ENCODE measurements at places on chromosomes 3 and 15.

GRCh38 chr15:96218623-96219455 lies 111.7 kb upstream of the NR2F2 start:
- no peak for DNase-seq

GRCh38 chr15:49686599-49686998 lies 65.8 kb downstream of the DTWD1 start:
- peak; percentile 37 for DNase-seq

- no peak for DNase-seq
Observed at GRCh38 chr3:110542552-110543150, 529.0 kb upstream of the NECTIN3 start.

DNA sequence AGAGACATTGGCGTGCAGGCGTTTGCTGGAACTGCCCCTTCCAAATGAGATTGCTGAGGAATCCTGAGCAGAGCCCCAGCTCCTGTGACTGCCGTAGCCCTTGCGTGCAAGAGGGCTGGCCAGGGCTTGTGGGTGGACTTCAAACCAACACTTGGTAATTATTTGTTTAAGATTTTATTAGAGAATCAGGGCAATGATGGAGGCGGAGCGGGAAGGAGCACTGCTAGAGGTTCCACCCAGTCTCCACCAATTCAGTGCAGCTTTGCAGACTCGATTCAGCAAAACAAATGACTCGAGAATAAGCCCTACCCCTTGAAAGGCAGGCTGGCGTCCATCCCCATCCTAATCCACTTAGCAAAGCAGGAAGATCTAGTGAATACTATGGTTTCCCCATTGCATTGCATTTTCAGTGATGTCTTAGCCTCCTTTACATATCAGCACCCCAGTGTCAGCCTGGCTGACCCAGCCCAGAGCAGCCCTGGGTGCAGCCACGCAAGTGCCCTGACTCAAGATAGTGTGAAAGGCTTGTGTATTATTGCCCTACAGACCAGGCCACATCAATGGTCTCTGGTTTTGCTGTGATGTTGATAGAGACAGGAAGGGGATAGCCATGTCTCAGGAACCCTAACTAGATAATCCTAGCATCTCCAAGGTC lies 26.0 kb downstream of the GLDN start:
- no peak for DNase-seq

- DNase-seq, result no peak
Observed at GRCh38 chr3:107985496-107985895, 105.3 kb downstream of the CD47 start.

DNA sequence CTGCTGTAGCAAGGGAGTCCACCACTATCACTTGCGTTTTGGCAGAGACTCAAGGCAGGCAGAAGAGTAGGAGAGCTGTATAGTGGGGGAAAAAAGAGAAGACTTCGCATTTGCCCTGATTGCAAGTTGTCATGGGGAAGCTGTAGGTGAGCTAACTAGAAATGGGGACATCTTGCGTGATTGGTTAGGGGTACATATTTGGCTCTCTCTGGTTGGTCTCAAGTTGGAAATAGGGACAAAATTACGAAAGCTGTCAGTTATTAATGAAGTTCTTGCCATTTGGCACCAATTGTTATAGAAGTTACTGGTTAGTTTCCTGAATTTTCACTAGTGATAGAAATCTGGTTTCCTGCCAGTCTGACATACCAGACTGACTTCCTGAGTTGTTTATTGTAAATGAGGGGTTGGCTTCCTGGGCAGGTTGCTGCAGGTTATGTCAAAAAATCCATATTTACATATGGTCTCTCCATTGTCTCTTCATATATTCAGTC lies 8.2 kb upstream of the SENP7 start:
- DNase-seq, result no peak

DNA sequence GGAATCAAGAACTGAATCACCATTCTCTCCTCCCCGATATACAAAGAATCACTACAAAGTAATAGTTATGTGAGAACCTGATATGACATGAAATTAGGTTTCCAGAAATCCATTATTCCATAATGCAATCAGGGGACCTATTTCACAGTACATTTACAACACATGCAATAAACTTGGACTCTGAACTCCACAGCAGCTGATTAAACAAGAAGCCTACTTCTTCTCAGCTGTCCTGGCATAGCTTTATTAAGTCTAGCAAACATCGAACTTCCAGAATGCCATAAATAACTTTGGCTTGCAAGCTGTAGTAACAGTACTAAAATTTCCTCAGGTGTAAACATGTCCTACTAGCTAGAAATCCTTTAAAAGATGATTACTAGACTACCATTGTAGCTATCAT lies 17.8 kb downstream of the PDCD10 start:
- DNase-seq, result no peak

- peak; percentile 42 for DNase-seq
Observed at GRCh38 chr15:36688310-36689011, 109.0 kb downstream of the CDIN1 start.

DNA sequence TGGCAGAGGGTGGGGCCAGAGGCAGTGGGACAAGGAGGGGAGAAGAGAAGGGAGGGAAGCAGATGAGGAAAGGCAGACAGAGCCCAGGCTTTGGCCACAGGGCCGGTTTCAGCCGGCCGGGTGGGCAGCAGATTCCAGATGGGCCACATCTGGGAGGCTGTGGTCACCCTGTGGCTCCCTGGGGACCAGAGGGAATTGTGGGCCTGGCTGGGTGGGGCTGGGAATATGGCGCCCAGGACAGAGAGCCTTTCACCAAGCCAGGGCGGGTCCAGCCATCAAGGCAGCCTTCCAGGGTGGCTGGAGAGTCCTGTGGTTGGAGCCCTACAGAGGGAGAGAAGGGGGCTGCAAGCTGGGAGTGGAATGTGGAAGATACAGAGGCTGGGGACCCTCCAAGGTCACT lies 18.9 kb downstream of the PTH1R start:
- no peak for DNase-seq

DNA sequence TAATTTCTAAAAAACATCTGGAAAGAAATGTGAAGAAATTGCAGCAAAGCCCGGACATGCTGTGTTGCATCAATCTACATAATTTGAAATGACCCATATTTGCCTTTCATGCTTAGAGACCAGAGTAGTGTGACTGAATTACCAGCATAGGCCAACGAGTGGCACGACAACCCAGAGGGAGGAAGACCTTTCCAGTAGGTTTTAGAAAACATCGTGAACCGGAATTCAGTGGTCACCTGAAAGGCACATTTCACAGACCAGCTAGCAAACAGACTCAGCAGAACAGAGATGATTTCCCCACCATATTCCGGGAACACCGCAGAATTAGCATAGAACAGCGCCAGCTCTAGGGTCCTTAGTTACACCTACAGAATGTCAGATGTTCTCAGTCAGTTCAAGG lies 620.0 kb upstream of the ZNF385D start:
- no peak for DNase-seq

DNA sequence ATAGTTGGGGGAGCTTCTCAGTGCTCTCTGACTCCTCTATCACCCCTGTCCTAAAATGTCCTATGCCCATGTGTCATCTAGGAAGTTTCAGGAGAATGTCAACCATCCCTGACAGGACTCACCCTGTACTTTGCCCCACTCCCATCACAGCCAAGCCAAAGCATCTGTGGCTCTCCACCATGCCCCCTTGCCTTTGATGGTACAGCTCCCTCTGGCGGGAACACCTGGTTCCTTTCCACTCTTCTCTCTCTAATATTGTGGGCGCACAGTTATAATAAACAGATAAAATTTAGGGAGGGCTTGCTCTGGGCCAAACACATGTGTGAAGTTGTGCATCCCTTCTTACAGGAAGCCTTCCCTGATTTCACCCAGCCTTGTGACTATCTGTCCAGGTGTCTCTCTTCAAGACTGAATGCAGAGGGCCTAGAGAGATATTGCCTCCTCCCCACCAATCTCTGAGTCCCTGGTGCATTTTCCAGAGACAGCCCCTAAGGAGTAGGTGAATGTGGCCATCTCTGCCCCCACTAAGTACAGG lies 62.8 kb downstream of the ISG20 start:
- no peak for DNase-seq

- DNase-seq, result no peak
Observed at GRCh38 chr3:10047876-10048275, 21.6 kb downstream of the FANCD2 start.

DNA sequence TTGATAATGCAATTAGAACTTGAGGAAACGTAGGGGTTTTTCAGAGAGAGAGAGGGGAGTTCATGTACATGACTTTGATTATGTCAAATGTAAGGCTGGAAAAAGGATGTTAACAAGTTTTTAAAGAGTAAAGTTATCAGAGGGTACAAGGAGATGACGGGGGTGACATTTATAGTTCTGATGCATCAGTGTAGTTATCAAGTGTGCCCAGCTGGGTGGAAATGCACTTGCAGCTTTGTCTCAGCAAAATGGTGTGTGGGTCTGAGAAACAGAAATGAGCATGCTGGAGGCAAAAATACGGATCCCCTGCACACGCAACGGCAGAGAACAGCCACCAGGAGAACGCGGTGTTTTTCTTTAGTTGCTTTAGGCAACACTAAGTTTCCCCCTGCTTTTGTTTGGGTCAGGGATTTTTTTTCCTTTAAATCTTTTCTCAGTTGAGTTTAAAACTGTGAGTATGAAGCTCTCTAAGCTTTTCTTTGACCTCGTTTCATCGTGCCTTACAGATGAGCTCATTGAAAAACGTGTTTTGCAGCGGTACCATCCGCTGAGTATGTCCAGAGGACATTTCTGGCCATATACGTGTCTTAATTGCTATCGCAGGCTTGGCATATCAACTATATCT lies 205.4 kb downstream of the PDZRN3 start:
- peak; percentile 31 for DNase-seq

GRCh38 chr15:89070197-89071124 lies 17.8 kb upstream of the ABHD2 start:
- DNase-seq, result no peak

DNA sequence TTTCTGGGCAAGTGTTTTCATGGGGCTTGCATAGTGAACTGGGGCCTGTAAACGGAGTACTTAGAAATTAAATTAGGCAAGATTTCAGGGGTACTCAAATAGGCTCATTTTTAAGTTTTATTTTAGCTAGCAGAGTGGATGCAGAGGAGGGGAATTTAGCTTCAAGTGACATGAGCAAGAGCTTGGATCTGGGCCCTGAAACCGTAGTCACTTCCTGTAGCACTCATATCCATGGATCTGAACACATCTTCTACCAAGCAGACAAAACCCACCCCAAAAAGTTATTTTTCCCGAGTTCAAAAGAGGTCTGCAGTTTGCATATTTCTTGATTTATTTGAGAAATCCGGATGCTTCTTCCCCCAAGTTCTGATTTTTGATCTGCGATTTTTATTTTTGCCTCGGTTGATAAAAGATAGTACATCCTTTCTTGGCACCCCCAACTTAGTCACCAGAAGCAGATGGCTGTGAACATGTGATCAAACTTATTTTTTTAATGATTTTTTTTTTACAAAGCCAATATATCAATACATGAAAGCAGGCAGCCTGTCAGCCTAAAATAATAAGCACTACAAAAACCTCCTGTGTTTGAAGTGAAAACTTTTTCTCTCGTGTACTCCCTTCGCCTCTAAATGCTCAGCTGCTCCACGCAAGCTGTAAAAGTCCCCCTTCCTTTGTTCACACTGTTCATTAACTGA lies 36.6 kb upstream of the STT3B start:
- peak; percentile 42 for DNase-seq

DNA sequence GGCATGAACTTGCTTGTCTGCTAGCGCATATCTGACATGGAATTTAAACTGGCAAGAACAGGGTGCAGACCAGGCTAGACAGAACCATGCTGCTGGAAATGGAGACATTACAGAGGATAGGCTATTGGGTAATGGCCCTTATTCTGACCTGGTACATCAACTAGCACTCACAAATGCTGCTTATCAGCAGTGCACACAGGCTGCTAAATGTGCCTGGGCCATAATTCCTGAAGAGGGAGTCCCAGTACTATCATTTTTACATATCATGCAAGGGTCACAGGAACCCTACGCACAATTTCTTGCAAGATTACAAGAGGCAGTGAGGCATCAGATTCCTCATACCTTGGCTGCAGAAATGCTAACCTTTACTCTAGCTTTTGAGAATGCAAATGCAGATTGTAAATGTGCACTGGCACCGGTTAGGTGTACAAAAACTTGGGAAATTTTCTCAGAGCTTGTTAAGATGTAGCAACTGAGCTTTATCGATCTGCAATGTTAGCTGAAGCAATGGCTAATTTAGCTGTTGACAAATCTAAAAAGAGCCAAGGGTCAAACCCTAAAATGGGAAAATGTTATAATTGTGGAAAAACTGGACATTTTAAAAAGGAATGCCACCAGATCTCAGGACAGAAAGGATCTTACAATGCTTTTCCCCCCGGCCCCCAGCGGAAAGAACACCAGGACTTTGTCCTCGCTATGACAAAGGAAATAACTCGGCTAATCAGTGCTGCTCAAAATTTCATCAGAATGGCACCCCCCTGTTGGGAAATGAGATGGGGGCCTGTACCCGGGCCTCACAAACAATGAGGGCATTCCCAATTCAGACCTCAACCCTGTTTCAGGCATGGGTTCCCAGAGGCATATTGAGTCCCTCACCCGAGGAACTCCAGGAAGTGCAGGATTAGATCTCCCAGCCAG lies 21.1 kb downstream of the CCRL2 start:
- no peak for DNase-seq

DNA sequence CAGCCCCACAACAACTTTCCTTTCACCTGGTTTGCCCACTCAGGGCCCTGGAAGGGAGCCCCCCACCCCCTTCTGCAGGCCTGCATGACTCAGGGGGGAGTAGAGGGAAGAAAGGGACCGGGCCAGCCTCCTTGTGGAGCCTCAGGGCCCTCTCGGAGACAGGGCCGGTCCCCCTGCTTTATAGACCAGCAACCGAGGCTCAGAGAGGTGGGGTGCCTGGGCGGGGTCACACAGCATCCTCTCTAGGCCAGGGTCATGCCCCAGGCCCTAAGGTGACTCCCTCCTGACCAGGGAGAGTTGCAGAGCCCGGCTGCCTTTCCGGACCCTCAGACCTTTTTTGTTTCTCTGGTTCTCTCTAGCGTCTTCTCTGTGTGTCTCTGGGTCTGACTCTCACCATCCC lies 211.3 kb downstream of the TBC1D2B start:
- DNase-seq, result no peak

- no peak for DNase-seq
Observed at GRCh38 chr3:32963871-32964270, 12.4 kb downstream of the CCR4 start.

GRCh38 chr3:143135150-143135549 lies 15.6 kb downstream of the CHST2 start:
- DNase-seq, result peak; percentile 99

DNA sequence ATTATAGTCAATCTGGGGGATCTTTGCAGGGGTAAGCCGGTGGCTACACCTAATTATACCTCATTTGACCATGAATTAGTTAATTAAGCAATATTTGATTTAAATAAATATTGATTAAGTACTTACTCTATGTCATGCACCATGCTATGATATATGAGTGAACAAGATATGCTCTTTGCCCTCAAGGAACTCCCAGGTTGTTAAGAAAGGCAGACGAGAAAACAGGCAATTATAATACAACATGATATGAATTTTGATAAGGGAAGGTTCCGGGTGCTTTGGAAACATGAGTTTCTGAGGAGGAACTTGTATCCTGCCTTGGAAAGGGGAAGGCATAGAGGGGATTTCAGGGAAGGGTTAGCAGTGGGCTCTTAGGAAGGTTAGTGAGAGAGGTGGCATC lies 412.9 kb downstream of the WDR72 start:
- DNase-seq, result no peak

GRCh38 chr15:90872486-90873184 lies 4.2 kb downstream of the FURIN start:
- DNase-seq, result peak; percentile 69
